ENCODE measurements at places on chromosomes 1 and 21. TPM values are rescaled to one million over a fixed set of nuclear protein-coding genes. Genes with fewer than 3 reads are reported as not detected.

Gene AIRE
- total RNA-seq: not detected

Gene MATN1
- total RNA-seq: not detected

Gene CRNN
- not detected for total RNA-seq

Gene INAVA
- not detected for total RNA-seq

Gene METTL18
- 9.8 TPM for total RNA-seq

Gene C1QA
- total RNA-seq: 0.26 TPM

- peaks cover 10% of the 10 kb centered on the region for H3K27me3 ChIP-seq
- no peak for DNase-seq
- H3K27ac ChIP-seq: no peak overlapping the region
- no peak overlapping the region for H3K4me3 ChIP-seq
- H3K36me3 ChIP-seq: no peaks in the 10 kb centered on the region
- no peaks in the 10 kb centered on the region for H3K4me1 ChIP-seq
These were observed 3.6 kb upstream of the IL12RB2 start for GRCh38 chr1:67304023-67304422.

GRCh38 chr1:62528015-62528414 lies 69.3 kb upstream of the ANGPTL3 start:
- no peak overlapping the region for H3K27ac ChIP-seq
- no peaks in the 10 kb centered on the region for H3K36me3 ChIP-seq
- no peaks in the 10 kb centered on the region for H3K4me1 ChIP-seq
- H3K27me3 ChIP-seq: no peaks in the 10 kb centered on the region
- DNase-seq: no peak

DNA sequence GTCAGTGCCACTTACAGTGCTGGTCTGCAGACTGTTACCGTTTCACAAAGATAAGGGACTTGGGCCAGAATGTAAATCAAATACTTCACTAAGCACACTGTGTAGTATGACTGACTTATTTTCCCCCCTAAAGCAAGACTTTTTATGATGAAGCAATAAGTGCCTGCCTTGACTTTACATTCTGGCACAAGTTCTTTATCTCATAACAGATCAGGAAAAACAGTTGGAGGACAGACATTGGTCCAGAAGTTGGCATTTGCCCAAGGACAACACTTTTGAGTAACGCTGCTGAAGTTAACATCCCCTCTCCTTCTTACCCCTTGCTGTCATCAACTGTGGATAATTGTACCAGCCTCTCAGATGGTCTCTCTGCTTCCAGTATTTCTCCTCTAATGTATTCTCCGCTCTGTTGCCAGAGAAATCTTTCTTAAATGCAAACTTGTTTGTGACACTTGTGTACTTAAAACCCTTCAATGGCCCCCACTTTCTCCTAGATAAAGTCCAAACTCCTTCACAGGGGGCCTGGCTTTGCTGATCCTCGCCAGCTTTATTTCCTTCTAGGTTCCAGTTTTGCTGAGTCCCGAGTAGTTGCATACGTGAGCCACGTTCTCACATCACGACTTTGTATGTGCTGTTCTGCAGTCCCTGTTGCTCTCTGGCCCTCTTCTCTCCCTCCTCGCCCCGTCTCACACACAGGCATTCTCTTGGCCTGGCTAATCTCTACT lies 45.7 kb downstream of the S1PR1 start:
- no peaks in the 10 kb centered on the region for H3K4me1 ChIP-seq
- no peak overlapping the region for H3K27ac ChIP-seq
- no peaks in the 10 kb centered on the region for H3K36me3 ChIP-seq
- H3K27me3 ChIP-seq: no peaks in the 10 kb centered on the region
- peak; percentile 67 for DNase-seq

GRCh38 chr1:186772228-186772627 lies 56.5 kb upstream of the PLA2G4A start:
- H3K27ac ChIP-seq: no peak overlapping the region
- H3K36me3 ChIP-seq: no peaks in the 10 kb centered on the region

DNA sequence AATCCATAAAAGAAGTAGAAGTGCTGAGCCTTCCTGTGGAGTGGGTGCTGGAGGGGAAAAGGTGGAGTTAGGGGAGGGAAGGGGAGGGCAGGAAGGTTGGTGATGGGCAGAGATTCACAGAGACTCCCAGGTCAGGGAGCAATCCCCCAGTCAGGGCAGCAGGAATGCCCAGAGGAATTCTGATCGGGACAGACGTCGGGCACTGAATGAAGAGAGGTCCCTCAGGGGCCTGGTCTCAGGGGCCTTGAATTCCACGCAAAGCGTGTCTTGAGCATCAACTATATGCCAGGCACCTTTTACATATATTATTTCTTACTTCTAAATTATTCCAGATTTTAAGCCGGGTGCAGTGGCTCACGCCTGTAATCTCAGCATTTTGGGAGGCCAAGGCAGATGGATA lies 7.2 kb upstream of the PADI1 start:
- DNase-seq: no peak
- no peak overlapping the region for H3K27ac ChIP-seq
- H3K27me3 ChIP-seq: no peaks in the 10 kb centered on the region
- H3K4me3 ChIP-seq: no peak overlapping the region
- peaks cover 3% of the 10 kb centered on the region for H3K4me1 ChIP-seq

DNA sequence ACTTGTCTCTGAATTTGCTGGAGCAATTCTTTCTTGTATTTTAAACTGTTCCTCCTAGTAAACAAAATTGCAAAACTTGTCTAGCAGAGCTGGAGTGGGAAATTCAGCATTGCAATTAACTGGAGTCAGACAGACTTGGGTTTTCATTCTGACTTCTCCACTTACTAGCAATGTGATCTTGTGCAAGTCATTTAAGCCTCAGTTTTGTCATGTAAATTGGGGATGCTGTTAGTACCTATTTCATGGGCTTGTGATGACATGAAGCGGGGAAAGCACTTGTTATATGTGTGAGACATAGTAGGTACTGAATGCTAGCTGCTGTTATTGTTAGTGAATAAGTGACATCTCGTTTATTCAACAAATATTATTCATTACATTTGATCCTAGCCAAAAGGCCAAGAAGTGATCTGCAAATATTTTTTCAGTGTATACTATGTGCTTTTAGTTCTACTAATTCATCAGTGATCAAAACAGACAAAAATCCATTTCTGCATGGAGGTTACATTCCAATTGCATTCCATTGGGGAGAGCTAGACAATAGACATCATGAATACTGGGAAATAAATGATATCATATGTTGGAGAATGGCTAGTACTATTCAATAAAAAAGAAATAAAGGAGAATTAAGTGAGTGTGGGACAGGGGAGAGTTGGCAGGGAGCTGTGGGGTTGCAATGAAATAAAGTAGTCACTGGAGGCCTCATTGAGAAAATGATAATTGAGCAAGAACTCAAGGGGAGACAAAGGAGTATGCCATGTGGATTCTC lies 47.1 kb downstream of the CACHD1 start:
- H3K36me3 ChIP-seq: no peaks in the 10 kb centered on the region
- H3K27me3 ChIP-seq: no peaks in the 10 kb centered on the region
- peak; percentile 81 for DNase-seq

DNA sequence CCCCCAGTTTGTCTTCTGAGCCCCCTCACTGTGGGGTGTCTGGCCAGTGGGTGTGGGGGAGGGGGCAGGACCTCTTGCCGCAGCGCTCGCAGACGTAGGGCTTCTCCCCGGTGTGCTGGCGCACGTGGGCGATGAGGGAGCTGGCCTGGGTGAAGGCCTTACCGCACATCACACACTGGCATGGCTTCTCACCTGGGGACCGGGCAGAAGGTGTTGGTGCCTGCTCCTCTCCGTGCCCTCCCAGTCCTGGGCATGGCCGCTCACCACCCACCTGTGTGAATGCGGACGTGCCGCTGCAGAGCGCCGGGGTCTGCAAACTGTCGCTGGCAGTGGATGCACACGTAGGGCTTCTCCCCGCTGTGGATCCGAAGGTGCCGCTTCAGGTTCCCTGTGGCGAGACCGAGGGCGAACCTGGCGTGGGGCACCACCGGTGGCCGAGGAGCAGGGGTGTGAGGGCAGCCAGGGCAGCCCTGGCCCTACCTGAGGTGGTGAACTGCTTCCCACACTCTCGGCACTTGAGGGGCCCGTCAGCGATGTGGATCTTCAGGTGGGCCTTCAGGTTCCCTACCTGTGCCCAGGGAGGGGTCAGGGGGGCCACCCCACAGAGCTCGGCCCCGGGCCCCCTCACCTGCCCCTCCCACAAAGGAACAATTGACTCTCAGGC lies 32.4 kb downstream of the ZBTB17 start:
- H3K36me3 ChIP-seq: peaks cover 49% of the 10 kb centered on the region
- H3K27ac ChIP-seq: no peak overlapping the region
- peaks cover 10% of the 10 kb centered on the region for H3K4me1 ChIP-seq
- H3K27me3 ChIP-seq: no peaks in the 10 kb centered on the region
- H3K4me3 ChIP-seq: no peak overlapping the region

DNA sequence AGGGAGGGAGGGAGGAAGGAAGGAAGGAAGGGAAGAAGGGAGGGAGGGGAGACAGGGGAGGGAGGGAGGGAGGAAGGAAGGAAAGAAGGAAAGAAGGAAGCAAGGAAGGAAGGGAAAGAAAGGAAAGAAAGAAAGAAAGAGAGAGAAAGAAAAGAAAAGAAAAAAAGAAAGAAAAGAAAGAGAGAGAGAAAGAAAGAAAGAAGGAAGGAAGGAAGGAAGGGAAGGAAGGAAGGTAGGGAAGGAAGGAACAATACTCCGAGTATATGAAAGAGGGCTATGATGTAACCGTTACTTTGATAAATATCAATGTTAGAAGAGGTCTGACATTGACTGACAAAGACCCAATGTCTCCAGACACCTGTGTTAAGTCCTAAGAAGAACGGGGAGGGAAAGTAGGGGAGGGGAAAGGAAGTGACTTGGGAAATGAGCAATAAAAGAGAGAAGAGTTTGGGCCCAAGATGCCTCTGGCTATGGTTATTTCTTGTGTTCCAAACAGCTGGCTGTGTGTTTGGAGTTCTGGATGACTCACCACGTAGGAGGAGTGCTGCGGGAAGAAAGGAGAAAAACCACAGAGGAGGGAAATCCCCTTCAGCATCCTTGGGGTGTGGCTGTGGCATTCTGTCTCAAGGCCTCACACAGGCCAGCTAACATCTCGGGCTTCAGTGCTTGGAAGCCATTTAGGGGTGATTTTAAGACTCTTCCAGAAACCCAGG lies 37.0 kb upstream of the RXRG start:
- peak; percentile 81 for DNase-seq
- H3K4me3 ChIP-seq: no peak overlapping the region
- no peak overlapping the region for H3K27ac ChIP-seq
- H3K36me3 ChIP-seq: no peaks in the 10 kb centered on the region

DNA sequence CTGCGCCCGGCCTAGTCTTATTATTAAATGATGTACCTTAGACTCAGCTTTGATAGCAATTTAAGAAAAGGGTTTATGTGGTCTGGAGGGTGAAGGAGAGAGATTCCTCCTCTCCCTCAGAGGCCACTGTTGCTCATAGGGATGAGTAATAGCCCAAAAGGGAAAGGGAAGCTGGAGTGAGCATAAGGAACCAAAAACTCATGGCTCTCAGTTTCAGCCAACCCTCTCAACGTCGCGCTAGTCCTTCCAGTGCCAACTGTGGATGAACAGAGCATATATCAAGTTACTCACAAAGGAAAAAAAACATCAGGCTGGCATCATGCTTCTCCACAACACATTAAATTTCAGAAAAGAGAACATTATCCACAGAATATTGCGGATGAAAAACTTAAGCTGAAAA lies 8.3 kb upstream of the GPR89B start:
- H3K4me3 ChIP-seq: no peak overlapping the region
- H3K36me3 ChIP-seq: no peaks in the 10 kb centered on the region
- H3K27ac ChIP-seq: no peak overlapping the region
- no peaks in the 10 kb centered on the region for H3K27me3 ChIP-seq
- DNase-seq: no peak

- H3K4me1 ChIP-seq: no peaks in the 10 kb centered on the region
- no peak within 1 kb of the TSS for H3K27ac ChIP-seq
- H3K36me3 ChIP-seq: no peaks in the 10 kb centered on the region
- H3K4me3 ChIP-seq: no peak within 1 kb of the TSS
- no peaks in the 10 kb centered on the region for H3K27me3 ChIP-seq
These were observed at the start of gene OR6N1 for GRCh38 chr1:158771950-158772866. TSS of gene OR6N1 (minus strand) at chr1:158772195. CDS start at chr1:158766682, 5,513 bp downstream.

GRCh38 chr1:44673675-44674112 lies 587 bp downstream of the TMEM53 start:
- DNase-seq: no peak
- no peaks in the 10 kb centered on the region for H3K27me3 ChIP-seq
- H3K4me3 ChIP-seq: peak overlapping the region; percentile 72

Measured in fibroblast of lung (primary cell).